ENCODE measurements at places on chromosomes 12 and 14. TPM values are rescaled to one million over a fixed set of nuclear protein-coding genes. Genes with fewer than 3 reads are reported as not detected.

DNA sequence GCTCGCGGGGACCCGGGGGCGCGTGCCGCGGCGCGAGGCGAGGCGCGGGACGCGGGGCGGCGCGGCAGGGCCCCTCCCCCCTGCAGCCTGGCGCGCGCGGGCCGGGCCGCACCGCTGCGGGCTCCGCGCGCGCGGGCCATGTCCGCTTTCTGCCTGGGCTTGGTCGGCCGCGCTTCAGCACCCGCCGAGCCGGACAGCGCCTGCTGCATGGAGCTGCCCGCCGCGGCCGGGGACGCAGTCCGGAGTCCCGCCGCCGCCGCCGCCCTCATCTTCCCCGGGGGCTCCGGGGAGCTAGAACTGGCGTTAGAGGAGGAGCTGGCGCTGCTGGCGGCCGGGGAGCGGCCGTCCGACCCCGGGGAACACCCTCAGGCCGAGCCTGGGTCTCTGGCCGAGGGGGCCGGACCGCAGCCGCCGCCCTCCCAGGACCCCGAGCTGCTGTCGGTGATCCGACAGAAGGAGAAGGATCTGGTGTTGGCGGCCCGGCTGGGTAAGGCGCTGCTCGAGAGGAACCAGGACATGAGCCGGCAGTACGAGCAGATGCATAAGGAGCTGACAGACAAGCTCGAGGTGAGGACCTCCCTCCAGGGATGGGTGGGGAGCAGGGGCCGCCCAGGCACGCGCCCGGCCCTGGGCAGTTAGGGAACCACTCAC is 820 bp downstream of the BICDL1 start:
- H3K27me3 ChIP-seq: peaks cover 22% of the 10 kb centered on the region
- no peak overlapping the region for H3K27ac ChIP-seq
- H3K4me1 ChIP-seq: peaks cover 8% of the 10 kb centered on the region
- H3K4me3 ChIP-seq: no peak overlapping the region
- DNase-seq: peak; percentile 45

DNA sequence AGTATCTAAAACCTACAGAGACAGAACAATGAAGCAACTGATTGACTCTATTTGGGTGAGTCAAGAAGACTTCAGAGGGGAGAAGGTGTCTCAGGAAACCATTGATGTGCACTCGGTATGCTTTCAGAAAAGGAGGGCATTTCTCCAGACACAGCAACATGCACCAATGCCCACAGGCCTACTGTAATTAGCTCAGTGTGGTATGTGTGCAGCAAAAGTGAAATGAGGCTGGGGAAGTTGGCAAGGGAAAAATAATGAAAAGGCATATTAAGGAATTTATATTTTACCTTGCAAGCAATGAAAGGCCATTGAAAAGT is 158.4 kb upstream of the GRIP1 start:
- H3K36me3 ChIP-seq: no peaks in the 10 kb centered on the region
- H3K4me3 ChIP-seq: no peak overlapping the region
- no peak for DNase-seq

DNA sequence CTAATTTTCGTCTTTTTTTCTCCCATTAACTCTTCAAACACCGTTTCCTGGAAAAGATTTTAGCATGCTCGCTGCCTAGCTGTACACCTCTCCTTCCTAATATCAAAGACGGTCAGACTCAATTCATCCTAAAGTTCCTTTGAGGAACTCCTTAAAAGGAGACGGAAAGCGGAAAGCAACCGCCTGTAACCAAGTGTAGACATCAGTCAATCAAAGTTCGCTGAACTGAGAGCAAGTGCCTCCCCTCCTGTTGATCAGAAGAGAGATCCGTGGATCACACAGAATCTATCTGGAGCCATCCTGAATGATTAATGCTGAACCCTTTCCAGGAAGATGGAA is 412 bp upstream of the TEP1 start:
- peaks cover 52% of the 10 kb centered on the region for H3K4me1 ChIP-seq
- H3K27ac ChIP-seq: peak overlapping the region; percentile 92
- H3K4me3 ChIP-seq: peak overlapping the region; percentile 95
- no peaks in the 10 kb centered on the region for H3K36me3 ChIP-seq

GRCh38 chr14:89719366-89720075 is 235.0 kb downstream of the EFCAB11 start:
- H3K27me3 ChIP-seq: peaks cover 4% of the 10 kb centered on the region
- no peak overlapping the region for H3K4me3 ChIP-seq
- H3K4me1 ChIP-seq: peaks cover 8% of the 10 kb centered on the region
- DNase-seq: no peak
- H3K36me3 ChIP-seq: no peaks in the 10 kb centered on the region
- H3K27ac ChIP-seq: no peak overlapping the region

NKX2-1 gene
- not detected for total RNA-seq

DNA sequence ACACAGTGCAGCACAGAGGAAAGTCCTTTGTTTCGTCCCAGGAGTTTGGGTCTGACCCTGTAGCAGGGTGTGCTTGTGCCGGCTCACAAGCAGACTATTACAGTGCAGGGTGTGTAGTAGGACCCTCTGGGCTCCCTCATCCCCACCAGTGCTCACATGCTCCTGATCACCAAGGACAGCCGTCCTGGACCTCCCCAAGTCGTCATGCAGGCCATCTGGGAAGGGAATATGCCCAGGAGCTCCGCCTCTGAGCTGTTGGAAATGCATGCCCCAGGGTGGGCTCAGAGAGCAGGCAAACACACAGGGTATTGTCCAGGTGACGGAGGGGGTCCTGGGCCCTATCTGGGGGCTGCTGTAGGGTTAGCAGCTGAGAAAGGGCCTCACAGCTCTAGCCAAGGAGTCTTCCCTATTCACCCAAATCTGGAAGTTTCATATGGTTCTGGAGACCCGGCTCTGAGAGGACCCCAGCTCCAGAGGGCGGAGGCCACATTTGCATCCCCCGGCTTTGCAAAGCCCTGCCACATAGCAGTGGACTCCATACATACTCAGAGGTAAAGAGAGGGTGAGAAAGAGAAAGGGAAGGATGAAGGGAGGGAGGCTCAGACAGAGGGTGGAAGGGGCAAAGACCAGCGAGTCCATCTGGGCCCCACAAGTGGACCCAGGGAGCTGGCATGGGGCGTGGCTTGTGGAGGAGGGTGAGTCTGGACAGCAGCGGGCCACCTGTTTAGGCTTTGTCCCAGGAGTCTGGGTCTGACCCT is 53.5 kb upstream of the PPP2R5C start:
- H3K4me3 ChIP-seq: 0 out of 2 replicates have a peak overlapping the region, but pooled peaks have one; percentile 51
- H3K27me3 ChIP-seq: peaks cover 6% of the 10 kb centered on the region
- H3K4me1 ChIP-seq: peaks cover 7% of the 10 kb centered on the region
- DNase-seq: no peak
- no peaks in the 10 kb centered on the region for H3K36me3 ChIP-seq

DNA sequence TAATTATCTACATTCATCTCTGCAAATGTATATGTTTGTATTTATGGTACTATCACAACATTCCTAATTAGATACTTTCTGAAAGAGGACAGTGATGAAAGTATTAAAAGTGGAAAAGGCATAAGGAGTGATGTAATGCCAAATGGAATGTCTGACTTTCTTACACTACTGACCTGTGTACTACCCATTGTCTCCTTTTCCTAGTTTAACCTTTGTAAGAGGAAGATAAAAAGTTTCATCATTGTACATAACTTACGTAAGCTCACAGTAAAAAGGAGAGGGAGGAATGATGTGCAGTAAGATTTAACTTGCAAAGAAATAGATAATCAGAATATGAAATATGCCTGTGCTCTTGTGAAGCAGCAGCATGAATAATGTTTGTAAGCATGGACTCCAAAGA is 55.9 kb downstream of the SOX5 start:
- no peak overlapping the region for H3K4me3 ChIP-seq
- no peak for DNase-seq
- no peaks in the 10 kb centered on the region for H3K27me3 ChIP-seq
- H3K27ac ChIP-seq: no peak overlapping the region
- no peaks in the 10 kb centered on the region for H3K36me3 ChIP-seq

DNAI7 gene
- 0.20 TPM for total RNA-seq

- H3K4me3 ChIP-seq: no peak overlapping the region
- H3K27ac ChIP-seq: no peak overlapping the region
- DNase-seq: no peak
- H3K27me3 ChIP-seq: peaks cover 12% of the 10 kb centered on the region
- H3K4me1 ChIP-seq: no peaks in the 10 kb centered on the region
- H3K36me3 ChIP-seq: no peaks in the 10 kb centered on the region
These were observed 116.9 kb downstream of the FGD4 start for GRCh38 chr12:32516230-32516629.

DNA sequence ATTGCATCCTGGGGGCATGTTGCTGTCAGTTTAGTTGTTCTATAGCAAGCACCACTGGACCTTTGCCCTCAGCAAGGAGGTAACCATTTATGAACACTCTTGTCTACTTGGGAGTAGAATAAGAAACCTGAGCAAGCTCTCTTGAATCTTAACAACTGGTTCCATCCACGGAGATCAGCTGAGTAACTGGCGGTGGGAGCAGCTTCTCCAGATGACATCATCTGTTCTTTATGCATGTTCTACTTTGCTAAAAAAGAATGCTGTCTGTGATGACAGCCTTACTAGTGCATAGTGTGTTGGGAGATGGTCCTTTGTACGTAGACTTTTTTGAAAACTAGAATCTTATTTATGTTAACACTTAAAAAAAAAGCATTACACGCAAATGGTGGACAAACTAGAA is 17.7 kb downstream of the SLC4A8 start:
- H3K27ac ChIP-seq: peak overlapping the region; percentile 84
- H3K27me3 ChIP-seq: peaks cover 1% of the 10 kb centered on the region
- H3K36me3 ChIP-seq: no peaks in the 10 kb centered on the region
- peaks cover 19% of the 10 kb centered on the region for H3K4me1 ChIP-seq

DNA sequence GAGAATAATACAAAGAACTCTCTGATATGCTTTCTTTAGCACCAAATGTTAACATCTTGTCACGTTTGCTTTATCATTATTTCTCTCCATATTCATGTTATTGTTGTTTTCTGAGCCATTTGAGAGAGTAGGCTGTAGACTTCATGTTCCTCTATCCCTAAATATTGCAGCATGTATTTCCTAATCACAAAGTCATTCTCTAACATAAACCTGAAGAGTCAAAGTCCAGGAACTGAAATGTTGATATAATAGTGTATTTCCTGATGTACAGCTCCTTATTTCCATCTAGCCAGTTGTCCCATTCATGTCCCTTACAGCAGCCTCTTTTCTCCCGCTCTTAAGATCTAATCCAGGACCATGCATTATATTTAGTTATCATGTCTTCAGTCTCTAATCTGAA is 72.8 kb downstream of the SPATS2 start:
- no peak overlapping the region for H3K4me3 ChIP-seq
- H3K36me3 ChIP-seq: peaks cover 8% of the 10 kb centered on the region
- peaks cover 10% of the 10 kb centered on the region for H3K4me1 ChIP-seq
- DNase-seq: no peak
- H3K27ac ChIP-seq: no peak overlapping the region

DNA sequence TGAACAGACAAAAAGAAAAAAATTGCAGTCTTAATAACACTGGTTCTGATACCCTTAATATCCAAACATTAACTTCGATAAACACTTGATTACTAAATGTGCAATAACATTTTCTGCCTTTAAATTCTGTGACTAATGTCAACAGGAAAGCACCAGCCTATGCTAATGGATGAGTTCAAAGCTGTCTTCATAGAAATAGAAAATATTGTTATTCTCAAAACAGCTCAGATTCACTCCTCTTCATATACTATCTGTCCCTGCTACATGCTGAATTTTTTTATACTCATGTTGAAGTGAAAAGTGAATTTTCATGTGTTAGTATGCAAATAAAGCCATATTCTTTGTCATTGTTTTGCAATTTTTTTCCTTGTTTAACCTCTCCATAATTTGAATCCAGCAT is 13.9 kb downstream of the TAS2R43 start:
- no peaks in the 10 kb centered on the region for H3K27me3 ChIP-seq
- peaks cover 18% of the 10 kb centered on the region for H3K36me3 ChIP-seq
- DNase-seq: no peak
- H3K4me1 ChIP-seq: peaks cover 8% of the 10 kb centered on the region

AGAP2 gene
- total RNA-seq: 0.18 TPM

AJUBA gene
- total RNA-seq: 80.2 TPM

DNA sequence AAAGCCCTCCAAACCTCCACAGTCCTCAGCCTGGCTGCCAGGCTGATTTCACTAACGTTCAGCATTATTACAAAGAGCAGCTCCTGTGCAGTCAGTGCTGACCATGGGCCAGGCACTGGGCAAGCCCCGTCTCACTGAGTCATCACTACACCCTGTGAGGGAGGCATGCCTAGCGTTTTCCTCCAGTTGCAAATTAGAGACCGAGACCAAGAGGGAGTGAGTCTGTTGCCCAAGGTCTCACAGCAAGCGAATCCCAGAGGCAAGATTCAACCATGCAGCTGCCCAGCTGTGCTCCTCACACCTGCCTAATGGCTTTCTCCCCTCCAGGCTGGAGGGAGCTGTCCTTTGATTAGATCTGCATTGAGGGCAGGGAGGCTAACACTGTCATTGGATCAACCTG is 229.3 kb upstream of the LHX5 start:
- H3K4me1 ChIP-seq: peaks cover 9% of the 10 kb centered on the region
- H3K36me3 ChIP-seq: no peaks in the 10 kb centered on the region
- peaks cover 41% of the 10 kb centered on the region for H3K27me3 ChIP-seq
- peak overlapping the region; percentile 12 for H3K4me3 ChIP-seq

ASPG gene
- not detected for total RNA-seq

DNA sequence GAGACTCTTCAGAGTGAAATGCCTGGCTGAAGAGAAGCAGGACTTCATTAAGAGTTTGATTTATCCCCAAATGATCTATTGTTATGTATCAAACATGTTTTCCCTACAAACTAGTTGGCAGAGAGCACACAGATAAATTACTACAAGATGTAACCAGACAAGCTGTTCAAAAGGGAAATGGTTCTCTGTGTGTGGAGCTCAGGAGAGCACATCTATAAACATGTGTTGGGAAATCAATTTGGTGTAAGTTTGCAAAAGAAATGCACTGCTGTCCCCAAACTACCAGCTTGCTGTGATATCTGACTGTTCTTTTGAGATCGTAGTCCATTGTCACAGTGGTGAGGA is 159.2 kb downstream of the PAH start:
- no peak for DNase-seq
- H3K36me3 ChIP-seq: no peaks in the 10 kb centered on the region
- H3K27ac ChIP-seq: no peak overlapping the region
- H3K27me3 ChIP-seq: peaks cover 6% of the 10 kb centered on the region

GRCh38 chr14:54502602-54503001 is 7.1 kb upstream of the CGRRF1 start:
- H3K36me3 ChIP-seq: no peaks in the 10 kb centered on the region
- peaks cover 4% of the 10 kb centered on the region for H3K27me3 ChIP-seq
- H3K27ac ChIP-seq: no peak overlapping the region
- H3K4me3 ChIP-seq: no peak overlapping the region
- no peak for DNase-seq
- H3K4me1 ChIP-seq: peaks cover 36% of the 10 kb centered on the region

DNA sequence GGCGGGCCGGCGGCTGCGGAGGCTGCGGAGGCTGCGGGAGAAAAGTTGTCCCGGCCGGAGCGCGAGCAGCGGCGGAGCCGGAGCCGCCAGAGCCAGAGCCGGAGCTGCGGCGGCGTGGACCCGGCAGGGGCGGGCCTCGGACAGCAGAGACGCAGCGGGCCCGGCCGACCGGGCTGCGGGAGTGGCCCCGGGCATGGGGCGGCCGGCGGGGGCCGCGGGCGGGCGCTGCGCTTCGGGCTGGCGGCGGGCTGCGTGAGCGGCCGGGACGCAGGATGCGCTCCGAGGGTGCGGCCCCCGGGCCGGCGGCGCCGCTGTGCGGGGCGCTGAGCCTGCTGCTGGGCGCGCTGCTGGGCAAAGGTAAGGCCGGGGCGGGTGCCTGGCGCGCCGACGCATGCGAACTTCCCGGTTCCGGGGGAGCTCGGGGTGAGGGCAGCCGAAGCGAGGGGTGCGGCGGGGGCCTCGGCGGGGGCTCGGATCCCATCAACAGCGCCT is at the start of gene TMEM132C:
Gene TMEM132C (plus strand): TSS at position 40 of the 492 bp plus-strand sequence. CDS start 233 bp downstream, at position 273.
- no peaks in the 10 kb centered on the region for H3K27me3 ChIP-seq
- no peak within 1 kb of the TSS for H3K27ac ChIP-seq
- no peaks in the 10 kb centered on the region for H3K36me3 ChIP-seq
- no peak for DNase-seq
- H3K4me1 ChIP-seq: no peaks in the 10 kb centered on the region
- no peak within 1 kb of the TSS for H3K4me3 ChIP-seq

EVL gene
- 1.8 TPM for total RNA-seq

OR6C2 gene
- total RNA-seq: not detected

RNASE2 gene
- total RNA-seq: not detected

MSI1 gene
- not detected for total RNA-seq

Data from HFFc6 (cell line).